ENCODE measurements at places on chromosomes 6 and 20. TPM values are rescaled to one million over a fixed set of nuclear protein-coding genes. Genes with fewer than 3 reads are reported as not detected.

FABP7 gene
- total RNA-seq, result not detected

NMBR gene
- not detected for total RNA-seq

CCNC gene
- 27.2 TPM for total RNA-seq

MCM9 gene
- total RNA-seq, result 4.8 TPM

ANGPT4 gene
- total RNA-seq, result 0.01 TPM

TGM6 gene
- total RNA-seq, result not detected

LIN28B gene
- 1.5 TPM for total RNA-seq

KCNQ5 gene
- total RNA-seq, result 1.6 TPM

SLC29A1 gene
- total RNA-seq, result 50.6 TPM

MYT1 gene
- total RNA-seq, result 0.30 TPM

KCNK5 gene
- total RNA-seq, result 1.2 TPM

OPRL1 gene
- 0.78 TPM for total RNA-seq

RREB1 gene
- 7.6 TPM for total RNA-seq

TAP1 gene
- 33.7 TPM for total RNA-seq

DEFB114 gene
- total RNA-seq, result not detected

GNAS-AS1 gene
- not detected for total RNA-seq

IL17F gene
- total RNA-seq, result not detected

GJE1 gene
- not detected for total RNA-seq

BLCAP gene
- 49.5 TPM for total RNA-seq

CD24 gene
- 252 TPM for total RNA-seq

CCN6 gene
- total RNA-seq, result not detected

OLIG3 gene
- not detected for total RNA-seq

RAD21L1 gene
- total RNA-seq, result 0.09 TPM

ULBP1 gene
- total RNA-seq, result 1.0 TPM

CCDC170 gene
- total RNA-seq, result 0.18 TPM

MAK gene
- 0.17 TPM for total RNA-seq

MMS22L gene
- 9.5 TPM for total RNA-seq

HLA-G gene
- not detected for total RNA-seq

FGD2 gene
- not detected for total RNA-seq

FUT9 gene
- total RNA-seq, result not detected

C20orf141 gene
- 0.38 TPM for total RNA-seq

TPX2 gene
- 98.2 TPM for total RNA-seq

RAET1L gene
- 0.40 TPM for total RNA-seq

OR2H2 gene
- total RNA-seq, result not detected

NHSL1 gene
- total RNA-seq, result 2.6 TPM

SIRPD gene
- total RNA-seq, result not detected

BANF2 gene
- total RNA-seq, result not detected

LSM2 gene
- total RNA-seq, result 60.4 TPM

BTN1A1 gene
- 0.03 TPM for total RNA-seq

CST5 gene
- not detected for total RNA-seq

FAXC gene
- 6.4 TPM for total RNA-seq

ANKRD66 gene
- total RNA-seq, result not detected

EDN1 gene
- 45.7 TPM for total RNA-seq

REM1 gene
- 0.23 TPM for total RNA-seq

ASF1A gene
- 10.9 TPM for total RNA-seq

TSHZ2 gene
- total RNA-seq, result not detected

TGM3 gene
- total RNA-seq, result 0.03 TPM

MC3R gene
- total RNA-seq, result not detected

LRFN2 gene
- total RNA-seq, result not detected

NRSN1 gene
- not detected for total RNA-seq

TENT5A gene
- 1.1 TPM for total RNA-seq

NOX3 gene
- total RNA-seq, result not detected

SSTR4 gene
- 0.12 TPM for total RNA-seq

Data from A549 treated with CORT108297 at 1 μM for 4 hours (cell line).